ENCODE measurements at places on chromosomes 16 and 17. TPM values are rescaled to one million over a fixed set of nuclear protein-coding genes. Genes with fewer than 3 reads are reported as not detected.

DNA sequence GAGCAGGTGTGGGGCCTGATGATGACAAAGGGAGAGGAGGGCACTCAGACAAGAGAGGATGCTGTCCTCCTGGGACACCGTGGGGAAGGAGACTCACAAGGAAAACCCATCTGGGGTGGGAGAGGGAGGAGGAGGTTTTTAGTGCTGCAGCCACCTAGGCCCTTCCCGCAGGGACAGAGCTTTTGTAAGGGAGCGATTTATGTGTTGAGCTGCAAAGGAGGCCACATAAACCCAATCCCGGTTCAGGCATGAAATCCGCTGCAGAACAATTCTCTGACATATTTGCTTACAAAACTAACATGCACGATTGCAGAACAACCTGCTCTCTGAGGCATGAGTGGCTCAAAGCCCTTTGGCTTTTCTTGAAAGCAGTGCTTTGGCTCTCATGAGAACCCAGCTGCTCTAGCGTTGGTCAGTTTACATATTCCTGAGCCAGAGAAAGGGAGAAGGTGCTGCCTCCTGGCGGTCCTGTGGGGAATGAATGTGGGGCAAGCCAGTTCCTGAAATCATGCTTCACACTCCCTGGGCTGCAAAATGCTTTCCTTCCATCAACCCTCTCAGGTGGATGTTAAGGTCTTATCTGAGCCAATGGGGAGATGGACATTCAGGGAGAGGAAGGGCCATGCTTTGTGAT lies 122.4 kb upstream of the NLRP1 start:
- DNase-seq: peak; percentile 57

- DNase-seq: no peak
These were observed 44.4 kb upstream of the SCNN1B start for GRCh38 chr16:23257682-23258081.

DNA sequence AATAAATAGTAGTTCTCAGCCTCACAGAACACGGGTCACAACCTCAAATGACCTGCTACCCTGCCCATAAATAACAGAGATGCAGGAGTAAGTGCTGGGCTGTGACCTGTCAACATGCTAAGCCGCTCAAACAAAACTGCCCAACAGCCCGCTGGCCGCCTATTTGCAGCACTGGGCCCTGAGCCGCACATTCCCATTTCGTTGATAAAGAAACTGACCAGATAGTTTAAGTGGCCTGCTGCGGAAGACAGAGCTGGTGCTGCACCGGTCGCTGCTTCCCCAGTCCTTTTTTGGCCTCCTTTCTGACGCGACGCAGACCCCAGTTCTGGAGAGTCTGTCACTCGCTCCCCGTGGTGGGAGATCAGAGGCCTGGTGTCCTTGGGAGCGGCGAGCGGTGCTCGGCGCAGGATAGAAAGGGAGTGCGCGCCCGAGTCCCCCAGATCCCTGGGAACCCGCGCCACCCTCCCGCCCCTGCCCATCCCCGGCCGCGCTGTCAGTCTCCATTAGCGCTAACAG lies 349 bp upstream of the SLC6A2 start:
- no peak for DNase-seq

DNA sequence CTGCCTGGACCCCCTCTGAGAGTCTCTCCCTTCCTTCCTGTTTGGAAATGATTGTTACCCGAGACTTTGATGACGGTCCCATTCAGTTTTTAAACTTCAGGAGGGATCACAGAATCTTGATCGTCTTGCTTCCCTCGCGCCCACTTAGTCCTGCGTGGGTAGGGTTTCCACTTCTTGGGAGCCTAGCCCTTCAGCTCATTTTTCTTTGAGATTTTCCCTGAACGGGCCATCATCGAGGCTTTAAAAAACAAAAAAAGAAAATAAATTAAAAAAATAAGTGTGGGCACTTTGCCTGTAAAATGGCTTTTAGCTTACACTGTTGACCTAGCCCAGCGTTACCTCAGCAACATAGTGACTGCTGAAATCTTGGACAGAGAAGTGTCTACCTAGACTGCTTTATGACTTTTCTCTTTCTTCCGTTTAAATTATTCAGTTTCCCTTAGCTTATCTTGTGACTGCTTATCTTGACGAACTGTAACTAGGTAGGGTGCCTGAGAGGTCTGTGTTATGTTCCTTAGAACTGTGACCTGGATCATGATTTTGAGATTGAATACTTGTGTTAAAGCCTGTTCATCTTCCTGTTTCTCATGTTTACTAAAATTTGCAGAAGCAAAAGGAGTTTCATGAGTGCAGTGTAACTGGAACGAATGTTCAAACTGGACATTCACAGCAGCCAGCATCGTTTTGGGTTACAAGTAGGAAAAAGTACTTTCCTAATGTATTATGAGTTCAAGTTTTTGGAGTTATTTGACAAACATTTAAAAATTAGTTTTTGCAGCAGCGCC lies 874 bp downstream of the WWP2 start:
- peak; percentile 35 for DNase-seq

- DNase-seq: no peak
These were observed 178.7 kb downstream of the CHD9NB start for GRCh38 chr16:52874042-52874441.

GRCh38 chr16:24041834-24042631 lies 206.2 kb downstream of the PRKCB start:
- DNase-seq: peak; percentile 66

ASIC2 gene
- total RNA-seq: not detected

- DNase-seq: no peak
These were observed 22.8 kb downstream of the BAHCC1 start for GRCh38 chr17:81417879-81418709.

DNA sequence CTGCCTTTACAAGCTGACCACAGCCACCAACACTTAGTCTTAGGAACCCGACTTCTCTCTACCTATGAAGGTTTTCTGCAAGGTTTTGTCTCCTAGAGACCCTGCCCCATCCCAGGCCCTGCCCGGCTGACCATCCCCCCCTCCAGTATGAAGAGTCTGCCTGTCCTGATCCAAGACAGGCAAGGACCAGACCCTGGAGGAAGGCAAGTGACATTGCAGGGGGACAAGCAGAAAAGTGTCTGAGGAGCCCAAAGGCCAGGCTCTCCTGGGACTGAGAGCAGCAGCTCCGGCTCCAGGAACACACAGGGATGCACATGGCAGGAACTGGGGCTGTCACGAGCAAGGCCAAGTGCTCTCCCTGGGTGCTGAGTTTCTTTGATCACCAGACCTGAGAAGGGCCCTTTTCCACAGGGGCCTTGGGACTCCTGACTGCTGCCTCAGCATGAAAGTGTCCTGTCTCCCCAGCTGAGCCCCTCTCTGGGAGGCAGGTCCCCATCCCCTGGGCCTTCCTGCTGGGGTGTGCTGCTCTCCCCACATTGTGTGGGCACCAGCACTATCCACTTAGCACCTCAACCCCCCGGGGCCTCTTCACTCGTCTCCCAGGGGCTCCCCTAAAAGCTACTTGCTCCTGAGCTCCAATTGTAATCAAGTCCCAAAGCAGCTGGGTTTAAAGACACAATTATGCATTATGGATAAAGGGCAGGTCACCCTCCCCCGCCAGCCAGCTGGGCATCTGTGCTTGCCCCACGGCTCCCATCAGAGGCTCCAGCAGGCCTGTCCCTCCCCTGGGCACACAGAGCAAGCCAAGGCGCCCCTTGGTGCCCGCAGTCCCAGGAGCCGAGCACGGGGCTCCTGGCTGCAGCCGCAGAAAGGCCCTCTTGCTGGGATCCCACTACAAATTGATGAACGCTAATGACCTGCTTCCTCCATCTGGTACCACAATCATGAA lies 11.6 kb upstream of the CACNG4 start:
- DNase-seq: peak; percentile 21

ZP2 gene
- total RNA-seq: not detected

DNA sequence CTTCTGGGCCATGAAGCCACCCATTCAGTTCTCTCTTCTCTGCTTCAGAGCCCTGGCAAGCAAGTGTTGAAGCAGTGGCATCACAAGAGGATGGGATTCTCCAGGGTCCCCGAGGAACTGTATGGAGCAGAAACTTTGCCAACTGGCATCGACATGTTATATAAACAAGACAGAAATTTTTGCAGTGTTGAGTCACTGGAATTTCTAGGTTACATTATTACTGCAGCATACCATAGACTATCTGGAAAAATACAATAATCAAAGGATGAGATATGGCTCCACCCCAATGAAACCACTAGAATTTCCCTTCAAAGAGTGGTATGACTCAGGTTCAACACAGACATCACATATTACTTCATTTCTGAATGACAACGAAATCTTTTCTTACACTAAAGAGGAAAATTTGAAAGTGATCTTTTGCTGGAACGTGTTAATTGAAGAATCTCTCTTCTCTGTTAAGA lies 343.0 kb upstream of the DYNLRB2 start:
- DNase-seq: peak; percentile 95

DNA sequence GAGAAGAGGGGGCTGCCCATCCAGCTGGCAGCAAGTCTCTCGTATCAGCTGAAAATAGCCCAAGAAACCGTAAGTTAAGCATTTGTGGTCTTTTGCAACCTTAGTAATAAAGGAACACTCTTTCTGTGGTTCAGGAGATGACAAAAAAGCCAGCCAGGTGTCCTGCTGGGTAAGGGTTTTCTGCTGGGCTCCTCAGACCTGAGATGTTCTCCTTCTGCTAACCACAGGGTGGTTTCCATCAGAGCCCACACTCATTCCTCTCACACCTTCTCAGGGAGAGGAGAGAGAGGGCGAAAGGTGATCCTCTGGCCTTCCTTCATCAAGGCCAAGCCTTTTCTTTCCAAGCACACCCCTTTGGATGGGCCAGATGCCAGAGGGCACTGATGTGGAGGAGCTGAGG lies 70.7 kb downstream of the TEX14 start:
- DNase-seq: no peak

DNA sequence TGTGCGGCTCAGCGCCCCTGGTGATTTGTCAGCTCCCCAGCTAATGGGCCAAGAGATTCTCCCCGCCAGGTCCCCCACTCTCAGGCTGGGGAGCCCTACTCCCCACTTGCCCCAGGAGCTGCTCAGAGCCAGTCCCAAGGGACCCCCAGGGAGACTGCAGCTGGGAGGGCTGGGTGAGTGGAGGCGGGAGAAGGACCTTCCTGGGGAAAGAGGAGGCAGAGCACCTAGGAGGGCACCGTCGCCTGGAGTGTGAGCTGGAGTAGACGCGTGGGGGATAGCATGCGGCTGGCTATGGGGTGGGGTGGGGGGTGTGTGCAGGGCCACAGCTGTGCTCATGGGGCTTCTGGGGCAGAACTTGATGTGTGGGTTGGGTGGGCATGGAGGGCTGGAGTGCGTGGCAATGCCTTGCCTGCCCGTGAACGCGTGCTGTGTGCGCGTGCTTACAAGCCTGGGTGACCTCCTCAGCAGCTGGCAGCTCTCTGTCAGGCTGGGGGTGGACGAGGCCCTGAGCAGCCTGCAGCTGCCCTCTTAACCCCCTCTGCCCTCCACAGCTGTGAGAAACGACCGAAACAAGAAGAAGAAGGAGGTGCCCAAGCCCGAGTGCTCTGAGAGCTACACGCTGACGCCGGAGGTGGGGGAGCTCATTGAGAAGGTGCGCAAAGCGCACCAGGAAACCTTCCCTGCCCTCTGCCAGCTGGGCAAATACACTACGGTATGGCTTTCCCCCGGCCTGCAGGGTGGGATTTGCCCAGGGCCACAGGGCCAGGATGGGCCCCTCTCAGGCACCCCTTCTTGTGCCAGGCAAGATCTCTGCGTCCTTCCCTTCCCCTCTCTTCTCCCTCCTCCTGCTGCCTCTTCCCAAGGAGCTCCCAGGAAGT lies 12.9 kb downstream of the GJD3 start:
- DNase-seq: no peak

DNA sequence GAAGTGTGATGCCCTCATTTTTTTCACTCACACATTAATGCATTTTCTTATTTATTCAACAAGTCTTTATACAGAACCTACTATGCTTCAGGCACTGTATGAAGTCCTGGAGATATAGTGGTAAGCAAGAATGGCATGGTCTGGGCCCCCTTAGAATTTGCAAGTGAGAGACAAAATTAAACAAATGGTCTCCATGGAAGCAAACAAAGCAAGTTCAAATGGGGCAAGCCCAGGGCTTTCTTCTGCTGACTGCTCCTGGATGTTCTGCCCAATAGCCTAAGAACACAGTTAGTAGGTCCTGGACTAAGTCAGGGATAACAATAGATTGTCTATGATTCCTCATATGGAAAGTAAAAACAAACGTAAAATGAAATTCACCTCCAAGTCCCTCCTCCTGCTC lies 31.3 kb upstream of the DDX52 start:
- no peak for DNase-seq

- peak; percentile 26 for DNase-seq
These were observed 70.3 kb downstream of the CMC2 start for GRCh38 chr16:80936410-80936809.

DNA sequence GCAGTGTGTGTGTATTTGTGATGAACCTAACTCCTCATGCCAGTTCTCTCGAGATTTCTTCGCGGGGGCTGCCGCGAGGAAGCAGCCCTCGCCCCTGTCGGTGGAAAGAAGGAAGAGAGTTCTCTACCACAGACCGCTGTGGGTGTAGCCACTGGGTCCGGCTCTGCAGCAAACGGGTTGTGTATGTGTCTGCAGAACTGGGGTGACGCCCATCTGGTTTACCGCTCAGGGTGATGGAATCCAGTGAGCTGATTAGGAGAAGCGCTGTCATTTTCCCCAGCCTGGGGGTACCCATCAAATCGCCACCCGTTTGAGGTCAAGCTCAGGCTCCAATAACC lies 7.7 kb downstream of the CORO6 start:
- no peak for DNase-seq

BTBD17 gene
- not detected for total RNA-seq

NPB gene
- 1.8 TPM for total RNA-seq

DNA sequence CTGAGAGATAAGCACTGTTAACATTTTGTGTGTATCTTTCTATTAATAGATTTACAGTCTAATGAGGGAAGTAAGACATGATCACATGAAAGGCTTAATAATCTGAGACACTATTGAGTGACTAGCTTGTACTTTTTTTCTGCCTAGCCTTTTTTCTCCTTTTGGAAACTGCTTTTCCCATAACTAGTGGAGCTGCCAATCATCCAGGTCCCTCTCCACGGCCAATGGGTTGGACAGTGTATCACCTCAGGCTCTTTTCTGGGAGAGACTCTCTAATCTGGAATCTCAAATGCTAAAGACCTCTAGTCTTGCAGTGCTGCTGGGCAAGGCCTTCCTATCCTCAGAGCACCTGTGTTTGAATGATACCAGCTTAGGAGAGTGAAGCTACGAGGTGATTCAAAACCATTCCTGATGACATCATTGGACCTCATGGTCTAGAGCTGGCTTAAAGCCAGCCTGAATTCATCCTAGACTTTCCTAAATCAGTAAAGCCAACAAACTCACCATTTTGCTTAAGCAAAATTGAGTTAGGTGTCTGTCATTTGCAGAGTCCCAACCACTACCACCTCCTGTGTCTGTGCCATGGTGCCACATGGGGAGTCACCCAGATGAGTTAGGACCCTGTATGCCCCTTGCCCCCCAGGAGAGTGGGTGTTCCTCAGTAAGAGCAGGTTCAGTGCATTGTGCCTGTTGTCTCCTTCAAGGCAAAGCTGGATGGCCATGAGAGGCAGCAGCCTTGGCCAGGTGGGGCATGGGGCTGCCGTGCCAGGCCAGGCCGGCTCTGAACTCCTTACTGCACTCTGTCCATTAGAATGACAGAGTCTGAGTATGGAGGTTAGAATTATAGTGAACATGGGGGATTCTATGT lies 62.9 kb downstream of the SPECC1 start:
- DNase-seq: peak; percentile 18

- no peak for DNase-seq
These were observed 580.1 kb downstream of the WWOX start for GRCh38 chr16:78679546-78679945.

TSEN54 gene
- total RNA-seq: 48.6 TPM

All from A172 (cell line).